ENCODE measurements at places on chromosomes 4 and X. TPM values are rescaled to one million over a fixed set of nuclear protein-coding genes. Genes with fewer than 3 reads are reported as not detected.

- peak; percentile 27 for ATAC-seq
Observed at GRCh38 chr4:39698424-39699009, 581 bp downstream of the UBE2K start.

CCDC120 gene
- total RNA-seq = 27.7 TPM

DNA sequence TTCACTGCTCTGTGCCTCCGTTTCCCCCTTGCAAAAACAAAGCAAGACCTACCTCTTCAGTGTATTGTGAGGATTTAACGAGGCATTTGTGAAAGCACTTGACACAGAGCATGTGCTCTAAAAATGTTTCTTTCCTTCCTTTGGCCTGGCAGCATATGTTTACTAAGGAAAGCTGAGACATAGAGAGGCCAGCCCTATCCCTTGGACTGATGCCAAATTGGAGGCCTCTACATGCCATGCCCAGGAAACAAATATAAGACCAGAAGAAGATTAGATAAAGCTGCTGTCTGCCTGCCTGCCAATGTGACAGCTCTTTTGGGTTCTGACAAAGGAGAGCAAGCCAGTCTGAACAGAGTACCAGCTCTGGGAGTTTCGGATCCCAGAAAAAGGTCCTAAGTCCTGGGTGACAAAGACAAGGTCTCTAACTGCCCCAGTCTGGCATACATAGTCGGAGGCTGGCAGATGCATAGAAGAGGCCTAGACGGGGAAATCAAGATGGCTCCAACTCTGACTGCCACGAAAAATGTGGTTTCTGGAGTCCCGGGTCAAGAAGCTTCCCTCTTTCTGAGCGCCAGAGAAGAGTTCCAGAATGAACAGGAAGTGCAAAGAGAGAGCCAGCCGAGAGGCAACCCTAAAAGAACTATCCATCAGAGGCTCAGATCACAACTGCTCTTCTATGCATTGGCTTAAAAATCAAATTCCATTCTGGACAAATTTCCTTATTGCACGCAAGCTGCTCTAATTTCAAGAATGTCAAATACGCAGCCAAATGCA is 25.8 kb downstream of the OTUD6A start:
- ATAC-seq = no peak

SNCA gene
- 6.5 TPM for total RNA-seq

DNA sequence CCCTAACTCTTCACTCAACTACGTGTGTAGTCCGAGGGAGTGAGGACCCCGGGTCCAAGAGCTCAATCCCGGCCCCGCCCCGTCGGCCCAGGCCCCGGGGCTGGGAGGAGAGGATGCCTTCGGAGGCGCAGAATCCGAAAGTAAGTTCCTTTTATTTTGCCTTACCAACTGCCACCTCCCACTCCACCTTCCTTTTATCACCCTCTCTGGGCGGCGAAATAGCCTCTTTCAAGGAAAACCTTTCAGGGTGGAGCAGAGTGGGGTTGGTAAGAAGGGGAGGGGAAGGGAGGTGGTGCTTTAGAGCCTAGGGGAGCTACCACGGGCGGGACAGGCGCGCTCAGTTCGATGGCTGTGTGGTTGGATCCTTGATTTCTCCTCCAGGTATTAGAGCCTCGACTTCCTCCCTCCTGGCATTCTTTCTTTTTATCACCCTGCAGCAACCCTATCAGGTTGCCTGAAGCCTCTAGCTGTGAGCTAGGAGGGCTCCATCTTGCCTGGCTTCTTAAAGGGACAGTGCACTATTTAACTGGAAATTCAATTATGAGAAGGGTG is 191.2 kb downstream of the RRAGB start:
- ATAC-seq = peak; percentile 51

PABPC1L2A gene
- not detected for total RNA-seq

NUDT9 gene
- 12.9 TPM for total RNA-seq

DNA sequence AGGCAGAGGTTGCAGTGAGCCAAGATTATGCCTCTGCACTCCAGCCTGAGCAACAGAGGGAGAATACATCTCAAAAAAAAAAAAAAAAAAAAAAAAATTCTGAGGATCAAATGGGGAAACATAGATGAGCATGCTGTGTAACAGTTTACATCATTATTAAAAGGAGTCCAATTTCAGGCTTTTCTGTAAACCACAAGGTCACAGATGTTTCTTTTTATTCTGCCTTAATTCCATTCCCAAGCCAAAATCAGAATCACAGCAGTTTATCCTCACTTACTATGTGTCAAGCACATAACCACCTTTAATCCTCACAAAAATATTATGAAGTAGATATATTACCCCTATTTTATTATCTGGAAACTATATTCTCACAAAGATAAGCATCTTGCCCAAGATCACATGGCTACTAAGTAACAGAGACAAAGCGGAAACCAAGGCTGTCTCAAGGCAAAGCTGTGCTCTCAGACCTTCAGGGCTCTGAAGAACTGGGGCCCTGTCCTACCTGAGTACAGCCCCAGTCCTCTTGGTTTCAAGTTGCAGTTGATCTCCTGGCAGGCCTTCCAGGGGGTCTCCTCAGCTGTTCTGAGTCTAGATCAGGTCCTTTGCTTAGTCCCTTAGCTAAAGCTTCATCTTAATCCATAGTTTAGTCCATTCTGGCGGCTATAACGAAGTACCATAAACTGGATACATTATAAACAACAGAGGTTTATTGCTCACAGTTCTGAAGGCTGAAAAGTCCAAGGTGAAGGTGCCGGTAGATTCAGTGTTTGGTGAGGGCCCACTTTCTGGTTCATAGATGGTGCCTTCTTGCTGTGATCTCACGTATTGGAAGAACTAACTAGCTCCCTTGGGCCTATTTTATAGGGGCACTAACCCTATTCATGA is 141.3 kb downstream of the PALLD start:
- ATAC-seq = no peak

- ATAC-seq = no peak
Observed at GRCh38 chrX:42933187-42933586, 155.2 kb upstream of the PPP1R2C start.

DNA sequence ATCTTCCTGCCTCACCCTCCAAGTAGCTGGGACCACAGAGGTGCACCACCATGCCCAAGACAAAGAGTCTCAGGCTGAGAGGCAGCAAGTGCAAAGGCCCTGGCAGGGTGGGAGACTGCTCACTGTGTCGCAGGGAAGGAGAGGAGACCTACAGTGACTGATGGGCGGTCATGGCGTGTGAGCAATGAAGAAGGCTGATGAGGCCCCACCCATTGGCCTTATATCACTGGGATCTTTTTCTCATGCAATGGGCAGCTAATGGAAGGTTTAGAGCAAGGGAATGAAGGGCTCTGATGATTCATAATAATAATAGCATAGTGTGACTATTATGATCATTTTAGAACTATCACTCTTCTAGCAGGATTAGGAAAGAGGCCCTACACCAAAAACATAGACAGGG is 20.9 kb downstream of the FAM9C start:
- ATAC-seq = no peak

All from esophagus mucosa (tissue), 1 donor.